ENCODE measurements at places on chromosomes 5 and 9.

- no peak for DNase-seq
Measured at GRCh38 chr5:134506054-134507039, 19.1 kb upstream of the JADE2 start.

DNA sequence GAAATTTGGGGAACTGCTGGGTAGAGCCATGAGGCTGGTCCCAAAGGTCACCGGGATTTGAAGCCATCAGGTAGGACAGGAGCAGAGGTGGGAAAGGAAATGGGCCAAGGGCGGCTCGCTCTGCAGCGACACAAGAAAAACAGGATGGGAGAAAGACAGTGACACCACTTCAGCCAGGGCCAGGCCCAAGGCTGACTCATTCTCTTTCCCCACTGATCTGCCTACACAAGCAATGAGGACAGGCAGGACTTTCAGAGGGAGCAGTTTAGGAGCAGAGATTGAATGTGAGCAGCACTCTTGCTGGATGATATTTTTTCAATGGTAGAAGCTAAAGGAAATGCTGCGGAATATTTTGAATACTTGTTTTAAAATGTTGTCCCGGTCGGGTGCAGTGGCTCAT lies 3.5 kb downstream of the RUFY1 start:
- no peak for DNase-seq

GRCh38 chr5:133783481-133783880 lies 171.1 kb upstream of the FSTL4 start:
- DNase-seq = no peak

- DNase-seq = no peak
Measured at GRCh38 chr5:129099184-129099569, 4.6 kb downstream of the ISOC1 start.

- DNase-seq = no peak
Measured at GRCh38 chr9:89729954-89730530, 125.2 kb downstream of the GADD45G start.

DNA sequence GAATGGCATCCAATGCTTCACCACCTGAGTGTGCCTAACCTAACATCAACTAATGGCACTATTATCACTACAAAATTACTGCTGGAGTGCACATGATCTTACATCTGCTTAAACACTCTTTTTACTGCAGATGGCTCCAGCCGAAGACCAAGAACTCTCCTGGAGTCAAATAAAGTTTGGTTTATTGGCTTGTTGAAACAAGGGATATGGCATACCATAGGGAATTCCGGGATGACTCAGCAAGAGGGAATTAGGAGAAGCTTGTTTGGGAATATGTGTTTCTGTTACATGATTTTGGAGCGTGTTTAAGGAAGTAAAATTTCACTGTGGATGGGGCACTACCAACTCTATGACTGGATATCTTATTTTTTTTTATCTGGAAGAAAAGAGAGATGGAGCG lies 872.6 kb downstream of the DTWD2 start:
- DNase-seq = no peak

- no peak for DNase-seq
Measured at GRCh38 chr5:28156981-28157380, 1118.6 kb upstream of the CDH9 start.

Data from activated CD4-positive, alpha-beta T cell treated with anti-CD3 and anti-CD28 coated beads for 4 hours (primary cell).